ENCODE measurements at places on chromosomes 16 and 17.
A peak's percentile ranks its signal among the peaks of the same experiment; 100 is the strongest.

GRCh38 chr17:63945784-63946439, 13.8 kb upstream of the CD79B start:
- peak; percentile 22 for DNase-seq

GRCh38 chr16:31199430-31200041, 3.0 kb downstream of the PYCARD start:
- DNase-seq = no peak

GRCh38 chr16:86011532-86011931, 112.6 kb downstream of the IRF8 start:
- DNase-seq = no peak

- DNase-seq = peak; percentile 76
Measured at GRCh38 chr16:87855852-87856715, 13.2 kb downstream of the SLC7A5 start.

DNA sequence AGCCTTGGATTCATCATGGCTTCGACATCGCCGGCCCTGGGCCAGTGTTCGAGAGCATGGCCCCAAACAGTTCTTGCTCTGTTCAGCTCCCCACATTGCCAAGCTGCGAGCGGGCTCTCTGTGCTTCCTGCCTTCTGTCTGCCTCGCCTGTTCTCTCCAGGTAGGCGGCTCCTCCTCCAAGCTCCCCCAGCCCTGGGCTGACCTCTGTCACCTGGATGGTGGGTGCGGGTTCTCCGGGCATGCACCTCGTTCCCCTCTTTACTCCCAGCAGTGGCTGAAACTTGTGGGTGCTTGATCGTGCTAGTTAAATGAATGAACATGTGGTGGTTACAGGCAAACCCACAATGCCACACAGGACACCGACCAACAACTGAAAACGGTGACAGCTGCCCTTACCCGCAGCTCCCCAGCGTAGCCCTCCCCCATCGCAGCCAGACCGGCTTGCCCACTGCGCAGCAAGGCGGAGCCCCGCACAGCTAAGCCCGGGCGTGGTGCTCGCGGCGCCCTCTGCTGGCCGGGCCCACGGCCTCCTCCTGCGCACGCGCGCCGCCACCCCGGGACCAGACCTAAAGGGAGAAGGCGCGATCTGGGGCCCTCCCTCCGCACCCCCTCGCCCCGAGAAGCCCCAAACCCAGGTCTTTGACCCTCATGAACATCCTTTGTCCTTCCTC, 23.0 kb upstream of the EIF1 start:
- peak; percentile 90 for DNase-seq

DNA sequence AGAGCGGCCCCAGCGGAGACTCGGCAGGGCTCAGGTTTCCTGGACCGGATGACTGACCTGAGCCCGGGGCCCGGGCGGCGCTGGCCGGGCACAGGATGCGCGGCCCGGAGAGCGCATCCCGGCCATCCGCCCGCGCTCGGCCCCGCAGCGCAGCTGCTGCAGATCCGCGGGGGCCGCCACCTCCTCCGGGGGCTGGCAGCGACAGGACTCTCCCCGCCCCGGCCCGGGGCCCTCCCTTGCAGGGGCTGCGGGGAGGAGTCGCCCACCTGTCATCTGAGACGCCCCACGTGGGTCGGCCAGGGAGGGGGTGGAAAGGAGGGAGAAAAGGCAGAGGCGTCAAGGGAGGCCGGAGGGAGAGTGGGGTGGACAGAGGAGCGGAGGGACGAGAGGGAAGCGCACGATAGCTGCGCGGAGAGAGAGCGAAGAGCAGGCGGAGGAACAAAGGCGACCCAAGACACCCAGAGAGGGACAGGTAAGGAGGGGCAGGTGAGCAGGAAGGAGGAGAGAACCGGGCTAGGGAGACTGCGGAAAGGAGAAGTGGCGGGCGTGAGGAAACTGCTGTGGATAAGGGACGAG, 471 bp upstream of the PRKAR1A start:
- no peak for DNase-seq

GRCh38 chr16:71467810-71468209, 5.8 kb upstream of the ZNF23 start:
- peak; percentile 16 for DNase-seq

- DNase-seq = no peak
Measured at GRCh38 chr17:66799849-66800537, 34.9 kb upstream of the CACNG5 start.

DNA sequence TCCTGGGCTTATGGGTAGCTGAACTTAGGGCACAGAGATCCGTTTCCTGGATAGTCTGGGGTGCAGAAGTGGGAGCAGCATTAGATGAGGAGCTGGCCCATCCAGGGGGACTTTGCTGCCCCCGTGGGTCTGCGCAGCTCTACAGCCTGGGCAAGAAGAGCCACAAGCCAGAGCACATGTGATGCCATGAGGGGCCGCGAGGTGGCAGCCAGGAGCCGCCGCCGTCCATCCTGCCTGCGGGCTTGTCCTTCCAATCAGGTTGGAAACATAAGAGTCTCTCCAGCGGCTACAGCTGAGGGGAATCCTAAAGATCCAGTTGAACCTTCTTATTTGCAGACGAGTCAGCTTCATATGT, 21.9 kb downstream of the C1QTNF1 start:
- DNase-seq = peak; percentile 54

DNA sequence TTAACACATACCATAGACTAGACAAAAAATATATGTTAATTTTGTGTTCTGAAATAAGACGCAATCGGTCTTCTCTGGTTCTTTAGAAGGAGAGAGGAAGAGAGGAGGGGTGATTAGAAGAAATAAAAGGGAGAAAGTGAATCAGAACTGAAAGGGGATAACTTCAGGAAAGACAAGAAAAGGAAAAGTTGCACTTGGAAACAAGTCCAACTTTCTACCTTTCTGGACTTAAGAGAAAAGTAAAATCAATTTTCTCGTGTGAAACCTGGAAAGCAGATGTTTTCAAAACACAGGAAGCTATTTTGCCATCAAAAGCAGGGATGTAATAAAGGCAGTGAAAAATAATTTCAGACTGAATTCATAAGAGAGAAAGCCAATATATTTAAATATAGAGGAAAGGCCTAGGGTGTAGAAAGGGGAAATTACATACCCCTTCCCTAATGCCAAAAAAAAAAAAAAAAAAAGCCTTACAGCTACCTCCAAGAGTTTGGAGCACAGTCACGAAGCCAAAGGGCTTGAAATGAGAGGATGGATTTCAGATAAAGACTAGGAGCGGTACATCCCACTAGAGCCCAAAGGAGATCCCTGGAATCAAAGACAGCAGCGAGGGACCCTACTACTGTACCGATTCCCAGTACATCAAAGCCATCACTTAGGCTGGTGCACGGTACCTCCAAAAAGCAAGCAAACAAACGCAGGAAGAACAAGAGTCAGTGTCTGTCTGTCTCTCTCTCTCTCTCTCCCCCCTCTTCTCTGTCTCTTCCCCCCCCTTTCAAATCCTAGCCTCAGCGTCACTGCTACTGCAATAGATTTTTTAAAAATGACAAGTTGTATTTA, 12.1 kb upstream of the ZFHX3 start:
- DNase-seq = no peak

GRCh38 chr17:68459037-68459639, 1.8 kb upstream of the WIPI1 start:
- DNase-seq = no peak

DNA sequence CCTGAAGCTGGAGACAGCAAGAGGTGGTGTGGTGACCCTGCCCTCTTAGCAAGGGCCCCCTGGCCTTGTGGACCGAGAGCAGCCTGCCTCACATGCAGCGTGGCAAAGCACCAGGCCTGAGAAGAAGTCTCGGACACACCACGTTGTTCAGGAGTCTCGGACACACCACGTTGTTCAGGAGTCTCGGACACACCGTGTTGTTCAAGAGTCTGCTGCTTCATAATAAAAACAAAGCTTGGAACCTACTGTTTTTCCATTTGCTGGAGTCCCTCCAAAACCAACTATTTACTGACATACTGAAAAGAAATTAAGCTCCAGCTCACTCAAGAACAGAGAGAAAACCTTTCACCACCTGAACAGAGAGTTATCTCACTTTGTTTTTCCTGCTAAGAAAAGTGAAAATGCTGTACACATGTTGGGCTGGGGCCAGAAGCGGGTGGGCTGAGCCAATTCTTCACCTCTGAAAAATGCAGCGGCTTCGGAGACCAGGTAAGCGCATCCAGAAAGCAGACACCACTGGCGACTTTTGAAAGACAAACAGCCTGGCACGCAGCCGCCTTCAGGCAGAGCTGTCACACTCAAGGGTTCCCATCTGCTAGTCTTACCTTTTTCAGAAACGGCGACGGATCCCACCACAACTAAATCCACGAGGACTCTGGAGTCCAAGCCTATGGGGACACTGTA, 8.9 kb downstream of the MTHFSD start:
- no peak for DNase-seq

- no peak for DNase-seq
Measured at GRCh38 chr17:59219992-59220327, 351 bp upstream of the GDPD1 start.

DNA sequence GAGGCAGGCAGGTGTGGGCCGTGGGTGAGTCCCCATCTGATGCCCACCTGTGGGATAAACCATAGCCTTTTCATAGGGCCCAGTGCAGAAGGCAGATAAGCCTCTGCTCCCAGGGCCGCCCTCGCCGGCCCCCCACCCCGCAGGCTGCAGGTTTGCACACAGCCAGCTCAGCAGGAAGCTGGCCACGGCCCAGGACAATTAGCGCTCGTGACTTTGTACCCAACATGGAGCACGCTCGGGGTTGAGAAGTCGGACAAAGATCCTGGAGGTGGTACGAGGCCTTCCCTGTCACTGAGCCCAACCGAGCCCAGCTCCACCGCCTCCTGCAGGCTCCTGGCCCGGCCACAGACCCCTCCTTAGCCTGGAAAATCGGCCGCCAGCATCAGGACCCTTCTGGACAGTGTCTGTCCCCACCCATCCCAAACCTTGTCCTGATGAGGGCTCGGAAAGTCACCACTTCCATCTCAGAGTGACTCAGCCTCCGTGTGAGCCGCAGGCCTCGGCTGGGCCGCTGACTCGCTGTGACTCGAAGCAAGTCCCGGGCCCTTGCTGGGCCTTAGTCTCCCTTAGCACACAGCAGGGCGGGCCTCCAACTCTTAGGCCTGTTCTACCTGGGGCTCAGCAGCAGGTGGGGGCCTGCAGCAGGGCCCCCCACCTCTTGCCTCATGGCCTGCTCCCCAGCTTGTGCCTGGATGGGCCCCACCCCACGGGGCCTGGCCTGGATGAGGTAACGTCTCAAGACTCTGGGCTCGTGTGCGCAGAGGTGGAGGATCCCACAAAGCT, 22.7 kb downstream of the FAM83G start:
- DNase-seq = no peak

DNA sequence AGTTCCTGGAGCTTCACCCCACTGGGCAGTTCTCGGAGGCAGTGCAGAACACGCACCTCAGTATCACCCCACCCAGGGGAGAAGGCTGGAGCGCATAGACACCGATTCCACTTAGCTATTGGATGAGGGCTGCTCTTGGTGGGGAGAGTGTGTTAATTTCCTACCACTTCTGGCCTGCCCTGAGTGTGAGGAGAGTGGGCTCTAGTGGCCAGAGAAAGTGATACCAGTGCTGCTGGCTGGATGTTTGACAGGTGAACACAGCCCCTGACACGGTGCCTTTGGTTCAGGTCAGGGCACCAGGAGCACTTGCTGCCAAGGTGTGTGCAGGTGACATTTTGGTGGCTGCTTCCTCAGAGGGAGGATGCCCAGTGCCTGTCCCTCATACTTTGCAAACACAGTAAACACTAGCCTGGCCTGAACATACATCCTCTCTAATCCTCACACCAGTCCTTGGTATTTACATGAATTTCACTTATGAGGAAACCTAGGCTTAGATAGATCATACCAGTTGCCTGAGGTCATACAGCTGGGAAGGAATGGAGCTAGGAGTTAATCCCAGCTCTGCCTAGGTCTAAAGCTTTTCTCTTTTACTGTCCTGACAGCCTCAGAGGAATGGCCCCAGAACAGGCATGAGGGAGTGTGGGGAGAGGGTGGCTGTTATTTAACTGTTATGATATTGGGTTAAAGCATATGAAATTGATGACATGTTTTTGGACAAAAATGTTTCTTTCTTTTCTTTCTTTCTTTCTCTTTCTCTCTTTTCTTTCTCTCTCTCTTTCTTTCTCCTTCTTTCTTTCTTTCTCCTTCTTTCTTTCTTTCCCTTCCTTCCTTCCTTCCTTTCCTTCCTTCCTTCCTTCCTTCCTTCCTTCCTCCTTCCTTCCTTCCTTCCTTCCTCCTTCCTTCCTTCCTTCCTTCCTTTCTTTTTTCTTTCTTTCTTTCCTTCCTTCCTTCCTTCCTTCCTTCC, 21.0 kb upstream of the ITGAX start:
- DNase-seq = peak; percentile 55

GRCh38 chr17:2398655-2399571, 1.9 kb downstream of the MNT start:
- DNase-seq = peak; percentile 60
